ENCODE measurements at places on chromosomes 2 and 18.

DNA sequence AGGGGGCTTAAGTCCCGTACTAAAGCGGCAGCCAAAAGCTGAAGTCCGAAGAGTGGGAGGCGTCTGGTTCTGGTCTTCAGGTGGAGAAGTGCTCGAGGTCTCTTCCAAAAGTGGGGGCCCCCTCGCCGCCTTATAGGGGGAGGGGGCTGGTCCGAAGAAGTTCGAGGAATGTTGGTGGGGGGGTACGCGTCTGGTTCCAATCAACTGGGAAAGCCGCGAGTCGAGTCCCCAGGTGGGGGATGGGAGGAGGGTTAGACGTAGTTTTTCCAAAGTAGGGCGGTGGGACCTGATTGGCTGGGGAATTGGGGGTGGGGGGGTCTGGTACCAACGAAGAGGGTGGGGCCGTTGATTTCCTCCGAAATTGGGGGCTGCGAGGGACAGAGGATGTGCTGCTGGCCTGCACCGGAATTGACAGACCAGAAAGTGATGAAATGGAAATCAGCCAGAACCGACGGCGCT, 594 bp downstream of the ITM2C start:
- DNase-seq, result no peak

GRCh38 chr18:45321520-45321919, 293.8 kb upstream of the SLC14A2 start:
- no peak for DNase-seq

DNA sequence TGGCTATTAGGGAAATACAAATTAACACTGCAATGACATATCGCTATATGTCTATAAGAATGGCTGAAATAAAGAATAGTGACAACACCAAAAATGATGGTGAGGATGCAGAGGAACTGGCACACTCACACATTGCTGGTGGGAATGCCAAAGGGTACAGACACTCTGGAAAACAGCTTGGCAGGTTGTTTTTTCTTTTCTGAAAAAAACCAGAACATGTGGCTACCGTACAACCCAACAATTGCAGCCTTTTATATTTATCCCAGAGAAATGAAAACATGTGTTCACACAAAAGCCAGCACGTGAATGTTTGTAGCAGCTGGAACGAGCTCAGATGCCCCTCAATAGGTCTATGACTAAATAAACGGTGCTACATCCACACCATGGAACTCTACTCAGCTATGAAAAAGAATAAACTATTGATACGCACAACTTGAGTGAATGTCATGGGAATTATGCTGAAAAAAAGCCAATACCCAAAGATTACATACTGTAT, 45.9 kb downstream of the KCNE4 start:
- DNase-seq, result no peak

GRCh38 chr2:207090389-207090788, 75.4 kb downstream of the KLF7 start:
- no peak for DNase-seq

GRCh38 chr2:211077216-211077767, 520.9 kb downstream of the CPS1 start:
- no peak for DNase-seq

GRCh38 chr2:18502142-18502541, 58.3 kb downstream of the RDH14 start:
- no peak for DNase-seq

DNA sequence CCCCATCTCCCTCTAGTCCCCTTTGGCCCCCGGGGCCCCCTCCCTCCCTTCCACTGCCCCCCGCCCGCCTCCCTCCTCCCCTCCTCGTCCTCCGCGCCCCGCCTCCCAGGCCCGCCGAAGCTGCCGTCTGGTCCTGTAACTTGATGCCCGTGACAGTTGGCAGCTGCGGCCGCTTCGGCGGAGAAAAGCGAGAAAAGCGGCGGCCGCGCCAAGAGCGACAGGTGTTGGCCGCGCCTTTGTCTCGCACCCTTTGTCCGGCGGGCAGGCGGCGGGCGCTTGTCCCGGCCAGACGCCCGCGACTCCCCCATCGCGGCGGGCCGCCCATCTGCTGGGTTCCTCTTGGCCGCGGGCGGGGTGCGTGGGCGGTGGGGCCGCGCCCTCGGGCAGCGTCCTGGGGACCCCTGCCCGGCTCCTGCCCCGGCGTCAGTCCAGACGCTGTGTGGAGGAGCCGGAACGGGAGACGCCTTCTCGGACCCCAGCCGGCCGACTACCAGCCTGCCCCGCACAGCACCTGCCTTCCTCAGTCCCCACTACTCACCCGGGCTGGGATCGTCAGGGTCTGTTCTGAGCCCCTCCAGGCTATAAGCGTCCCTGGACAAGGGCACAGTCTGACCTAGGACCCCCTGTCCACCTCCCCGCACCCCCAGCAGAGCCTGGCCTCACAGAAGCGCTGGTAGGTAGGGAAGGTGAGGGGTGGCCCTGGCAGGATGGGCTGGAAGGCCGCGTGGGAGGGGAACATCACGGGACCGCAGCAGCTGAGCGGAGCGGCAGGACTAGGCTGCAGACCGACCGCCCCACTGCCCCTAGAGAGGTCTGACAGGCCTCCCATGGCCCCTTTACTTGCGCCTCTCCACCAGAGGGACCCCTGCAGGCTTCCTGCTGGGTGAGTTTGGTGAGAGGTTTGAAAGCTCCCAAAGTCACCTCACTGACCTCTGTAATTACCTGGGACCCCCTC, 1.2 kb upstream of the HES6 start:
- no peak for DNase-seq

GRCh38 chr2:28991021-28991420, 9.9 kb downstream of the TOGARAM2 start:
- DNase-seq, result no peak

DNA sequence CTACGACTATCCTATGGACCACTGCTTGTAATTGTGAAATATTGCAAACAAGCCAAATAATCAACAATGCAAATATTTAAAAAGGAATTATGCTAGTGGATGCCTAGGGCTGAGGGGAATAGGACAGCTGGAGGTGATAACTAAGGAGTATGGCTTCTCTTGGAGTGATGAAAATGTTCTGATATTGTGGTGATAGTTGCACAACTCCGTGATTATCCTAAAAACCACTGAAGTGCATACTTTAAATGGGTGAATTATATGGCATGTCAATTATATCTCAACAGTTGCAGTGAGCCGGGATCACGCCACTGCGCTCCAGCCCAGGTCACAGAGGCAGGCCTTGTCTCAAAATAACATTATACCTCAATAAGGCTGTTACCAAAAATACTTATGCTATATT, 125.1 kb upstream of the SH3BP4 start:
- DNase-seq, result no peak

GRCh38 chr18:55932675-55933074, 344.7 kb upstream of the TCF4 start:
- no peak for DNase-seq

GRCh38 chr2:24304098-24304497, 56.2 kb downstream of the ITSN2 start:
- no peak for DNase-seq

- no peak for DNase-seq
Measured at GRCh38 chr18:5052491-5052890, 144.6 kb downstream of the AKAIN1 start.

DNA sequence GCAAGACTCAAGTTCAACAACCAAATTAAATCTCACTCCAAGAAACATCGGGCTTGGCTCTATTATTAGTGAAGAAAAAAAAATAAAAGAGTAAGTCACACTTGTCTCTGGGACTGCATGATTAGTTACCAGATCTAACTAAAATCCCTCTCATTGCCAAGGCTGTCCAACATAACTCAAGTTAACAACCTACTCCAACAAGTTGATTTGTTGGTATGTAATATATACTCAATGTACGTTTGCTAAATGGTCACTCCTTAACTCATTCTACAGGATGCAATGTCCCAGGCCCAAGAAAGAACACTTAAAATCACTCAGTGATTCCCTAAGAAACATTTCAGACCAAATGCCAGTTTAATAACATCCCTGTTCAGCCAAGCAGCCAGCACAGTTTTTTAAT, 95.1 kb downstream of the DYM start:
- no peak for DNase-seq

GRCh38 chr2:241272303-241273209, 42.9 kb downstream of the HDLBP start:
- peak; percentile 42 for DNase-seq

GRCh38 chr18:27223526-27224291, 38.6 kb upstream of the CHST9 start:
- no peak for DNase-seq

DNA sequence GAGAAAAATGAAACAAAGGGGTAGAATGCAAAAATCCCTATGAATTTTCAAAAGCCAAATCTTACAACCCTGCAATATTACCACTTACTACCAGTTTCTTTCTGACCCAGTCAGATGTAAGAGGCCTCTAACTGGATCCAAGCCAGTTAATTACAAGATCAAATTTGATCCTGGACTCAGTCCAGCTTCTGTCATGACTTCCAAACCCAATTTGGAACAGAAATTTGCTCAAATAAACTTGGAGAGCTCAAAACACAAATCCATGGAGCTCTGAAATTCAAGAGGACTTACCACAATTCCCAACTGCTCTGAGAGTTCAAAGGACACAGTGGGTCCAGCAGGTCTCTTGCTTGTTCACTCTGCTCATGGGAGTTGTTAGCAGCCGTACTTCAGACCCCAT, 1271.7 kb upstream of the SLC39A10 start:
- DNase-seq, result no peak

- DNase-seq, result no peak
Measured at GRCh38 chr2:239903210-239903609, 121.9 kb downstream of the NDUFA10 start.

DNA sequence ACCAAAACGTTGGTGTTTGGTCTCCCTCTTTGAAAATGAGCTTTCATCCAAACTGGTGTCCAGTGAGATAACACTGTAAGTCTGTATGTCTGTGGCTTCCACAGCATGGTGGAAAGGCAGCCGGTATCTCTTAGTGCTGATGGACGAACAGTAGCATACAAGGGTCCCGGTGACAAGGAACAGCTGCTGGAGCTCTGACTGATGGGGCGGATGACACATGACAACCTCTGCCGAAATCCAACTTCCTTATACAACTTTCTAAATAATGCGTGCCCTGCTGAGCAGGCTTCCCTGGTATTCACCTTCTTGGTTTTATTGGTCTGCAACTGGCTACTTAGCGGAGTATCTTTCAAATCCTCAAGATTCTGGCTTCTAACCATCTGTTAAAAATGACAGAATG, 216.2 kb downstream of the SRBD1 start:
- DNase-seq, result no peak

DNA sequence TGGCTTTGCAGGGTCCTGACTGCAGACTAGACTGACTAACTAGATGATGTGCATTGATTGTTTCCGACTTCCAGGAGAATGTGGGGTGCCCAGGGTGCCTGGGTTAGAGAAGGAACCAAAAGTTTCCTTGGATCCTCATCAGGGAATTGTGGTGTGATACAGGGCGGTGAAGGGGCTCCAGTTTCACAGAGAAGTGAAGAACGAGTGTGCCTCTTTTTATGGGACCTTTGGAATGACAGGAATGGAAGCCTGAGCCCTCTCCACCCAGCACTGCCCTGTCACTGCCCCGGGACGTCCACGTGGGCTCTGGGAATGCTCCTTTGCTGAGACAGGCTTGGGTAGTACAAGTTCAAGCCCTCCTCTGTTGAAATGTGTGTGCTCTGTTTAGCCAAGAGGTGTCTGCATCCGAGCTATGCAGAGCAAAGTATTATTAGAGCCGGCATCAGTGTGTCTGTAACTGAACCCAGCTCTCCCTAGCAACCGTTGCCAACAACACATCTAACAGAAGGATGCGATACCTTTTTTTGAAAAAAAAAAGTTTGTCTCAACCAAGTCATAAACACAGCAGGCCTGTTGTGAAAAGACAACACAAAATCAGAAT, 183.6 kb downstream of the SMAD7 start:
- no peak for DNase-seq

DNA sequence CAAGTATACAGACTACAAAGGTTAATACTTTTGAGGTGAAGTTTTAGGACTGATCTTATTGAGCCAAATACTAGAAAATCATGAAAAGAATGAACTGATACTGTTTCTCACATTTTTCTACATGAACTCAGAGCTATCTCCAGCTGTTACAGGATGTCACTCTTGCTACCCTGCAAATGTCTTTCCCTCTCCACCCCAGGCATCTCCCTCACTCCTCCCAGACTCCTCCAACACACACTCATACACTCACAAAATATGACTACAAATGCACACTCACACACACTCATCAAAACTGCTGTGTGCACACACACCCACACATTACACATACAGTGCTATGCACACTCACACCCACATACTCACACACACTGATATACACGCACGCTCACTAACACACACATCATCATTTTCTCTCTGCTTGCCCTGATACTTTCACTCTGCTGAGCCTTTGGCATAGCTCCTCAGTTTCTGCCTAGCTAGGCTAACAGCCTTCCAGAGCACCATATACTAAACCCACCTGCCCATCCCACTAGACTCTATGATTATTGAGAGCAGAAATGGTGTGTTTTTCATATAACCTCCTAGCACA, 273.3 kb downstream of the CD226 start:
- no peak for DNase-seq

GRCh38 chr18:2935438-2936192, 77.3 kb downstream of the LPIN2 start:
- DNase-seq, result no peak

DNA sequence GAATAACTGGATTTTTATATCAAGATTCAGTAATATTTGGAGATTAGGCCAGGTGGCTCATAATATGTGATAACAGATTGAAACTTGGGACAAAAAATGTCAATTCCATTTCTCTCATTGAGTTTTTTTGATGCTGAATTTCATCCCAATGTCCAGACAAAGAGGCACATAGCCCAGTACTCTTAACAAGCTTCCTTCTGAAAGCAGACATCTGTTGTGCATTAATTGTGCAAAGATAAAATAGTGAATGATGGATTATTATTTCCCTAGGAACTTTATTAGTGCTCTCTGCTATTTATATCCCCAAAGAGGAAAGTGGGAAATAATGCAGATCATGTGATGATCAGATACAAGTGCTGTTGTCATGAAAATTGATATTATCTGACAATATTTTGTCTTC, 234.1 kb downstream of the CCDC102B start:
- no peak for DNase-seq

DNA sequence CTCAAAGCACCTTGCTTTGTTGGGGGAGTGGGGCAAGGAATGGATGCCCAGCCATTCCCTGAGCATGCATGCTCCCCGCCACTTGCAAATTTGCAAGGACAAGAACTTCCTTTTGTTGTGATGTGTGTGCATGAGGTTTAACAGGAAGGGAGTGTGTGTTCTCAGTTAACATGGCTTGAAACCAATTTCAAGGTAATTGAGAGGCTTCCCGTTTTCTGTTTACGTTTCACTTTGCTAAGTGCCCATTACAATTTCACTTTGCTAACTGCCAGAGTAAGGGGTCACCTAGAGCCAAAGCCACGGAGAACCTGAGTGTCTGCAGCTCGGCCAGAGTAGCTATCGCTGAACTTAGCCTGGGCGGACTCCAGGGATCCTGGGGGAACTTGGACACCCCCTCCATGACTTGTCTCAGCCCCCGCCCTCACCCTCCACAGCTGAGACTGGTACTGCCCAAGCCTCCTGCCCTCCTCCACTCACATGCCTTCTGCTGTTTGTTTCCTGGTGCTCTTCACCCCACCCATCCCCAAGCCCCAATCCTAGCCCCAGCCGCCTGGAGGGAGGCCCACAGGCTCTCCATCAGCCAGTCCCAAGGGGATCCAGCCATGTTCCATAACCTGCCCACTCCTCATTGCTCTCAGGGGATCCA, 53.6 kb upstream of the LAPTM4A start:
- no peak for DNase-seq

GRCh38 chr2:5740053-5740452, 47.9 kb downstream of the SOX11 start:
- DNase-seq, result no peak

Data from activated CD4-positive, alpha-beta T cell treated with anti-CD3 and anti-CD28 coated beads, Interleukin-2, amount 50 U/mL, for 48 hours (primary cell).